ENCODE measurements at places on chromosomes 2 and 18. TPM values are rescaled to one million over a fixed set of nuclear protein-coding genes. Genes with fewer than 3 reads are reported as not detected.

DNA sequence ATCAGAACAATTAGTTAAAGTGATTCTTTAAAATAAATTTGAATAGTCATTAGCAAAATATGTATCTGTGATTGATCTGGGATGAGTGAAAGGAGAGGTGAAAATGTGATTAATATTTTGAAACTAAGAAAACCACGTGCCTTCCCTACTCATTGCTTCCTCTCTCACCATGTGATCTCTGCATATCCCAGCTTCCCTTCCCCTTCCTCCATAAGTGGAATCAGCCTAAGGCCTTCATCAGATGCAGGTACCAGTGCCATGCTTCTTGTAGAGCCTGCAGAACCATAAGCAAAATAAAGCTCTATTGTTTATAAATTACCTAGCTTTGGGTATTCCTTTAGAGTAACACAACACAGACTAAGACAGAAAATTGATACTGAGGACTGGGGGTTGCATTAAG, 11.2 kb upstream of the STAT1 start:
- DNase-seq, result no peak

C1QL2 gene
- total RNA-seq, result 0.88 TPM

GRCh38 chr2:54295911-54296310, 39.9 kb upstream of the TSPYL6 start:
- no peak for DNase-seq

- no peak for DNase-seq
Observed at GRCh38 chr2:237039301-237040031, 46.2 kb upstream of the COPS8 start.

ZNF2 gene
- total RNA-seq, result 2.9 TPM

Measured in H1 (cell line).